ENCODE measurements at places on chromosomes 6 and 20. TPM values are rescaled to one million over a fixed set of nuclear protein-coding genes. Genes with fewer than 3 reads are reported as not detected.

DNA sequence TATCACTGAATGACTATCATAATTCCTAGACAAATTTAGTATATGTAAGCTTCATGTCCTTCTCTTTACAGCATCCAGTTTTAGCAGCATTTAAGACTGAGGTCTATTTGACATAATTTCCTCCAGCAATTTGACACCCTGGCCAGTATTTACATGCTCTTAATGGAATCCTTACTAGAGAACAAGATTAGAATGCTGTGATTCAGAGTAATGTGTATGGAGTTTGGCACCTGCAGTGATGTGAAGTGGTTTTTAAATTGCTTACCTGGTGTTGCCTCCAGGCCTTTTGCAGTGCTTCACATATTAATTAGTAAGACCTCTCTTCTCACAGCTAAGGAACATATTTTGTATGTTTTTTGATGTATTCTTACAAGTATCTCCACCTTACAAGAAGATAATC lies 9.8 kb downstream of the NKX2-4 start:
- no peak overlapping the region for H3K27ac ChIP-seq
- peaks cover 9% of the 10 kb centered on the region for H3K4me1 ChIP-seq
- peaks cover 17% of the 10 kb centered on the region for H3K27me3 ChIP-seq
- no peak overlapping the region for H3K4me3 ChIP-seq
- no peak for DNase-seq
- peaks cover 2% of the 10 kb centered on the region for H3K36me3 ChIP-seq

DNA sequence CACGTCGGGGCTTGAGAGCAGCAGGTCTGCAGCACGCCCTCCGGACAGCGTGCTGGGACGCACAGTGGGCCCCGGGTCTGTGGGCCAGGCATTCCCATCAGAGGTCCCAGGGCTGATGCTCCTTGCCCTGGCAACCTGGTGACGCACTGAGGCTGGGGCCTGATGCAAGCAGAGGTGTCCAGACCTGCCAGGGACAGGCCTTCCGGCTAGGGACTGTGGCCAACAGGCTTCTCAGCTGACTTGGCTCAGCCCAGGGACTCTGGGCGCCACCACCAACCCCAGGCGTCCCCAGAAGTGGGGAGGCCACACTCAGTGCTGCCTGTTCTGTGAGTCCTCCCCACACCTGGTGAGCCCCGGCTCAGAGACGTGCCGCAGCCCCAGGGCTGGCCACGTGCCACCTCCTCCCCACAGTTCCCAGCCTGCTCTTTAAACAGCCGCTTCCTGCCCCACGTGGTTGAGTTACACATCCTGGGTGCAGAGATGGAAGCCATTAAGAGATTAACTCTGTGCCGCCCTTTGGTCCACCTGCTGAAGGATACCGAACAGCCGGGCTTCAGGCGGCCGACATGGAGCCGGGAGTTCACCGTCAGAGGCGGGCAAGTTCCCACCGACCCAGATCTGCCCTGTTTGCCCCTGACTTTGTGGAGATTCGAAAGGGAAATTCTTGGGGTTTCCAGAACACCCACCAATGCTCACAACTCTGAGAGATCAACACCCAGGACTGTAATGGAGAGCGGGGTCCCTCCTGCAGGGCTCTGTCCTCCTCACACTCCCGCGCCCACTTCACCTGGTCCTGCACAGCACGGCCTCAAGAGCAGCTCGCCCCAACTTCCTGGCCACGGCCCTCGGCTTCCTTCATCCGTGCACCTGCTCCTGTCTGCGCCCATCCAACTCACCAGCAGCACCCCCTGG lies 37.6 kb upstream of the ZBP1 start:
- no peaks in the 10 kb centered on the region for H3K27me3 ChIP-seq
- peak overlapping the region; percentile 22 for H3K27ac ChIP-seq
- H3K4me3 ChIP-seq, result no peak overlapping the region
- DNase-seq, result peak; percentile 36

The ACOT8 gene
- total RNA-seq, result 34.3 TPM

- peak; percentile 70 for DNase-seq
- peak overlapping the region; percentile 100 for H3K27ac ChIP-seq
- H3K4me1 ChIP-seq, result peaks cover 87% of the 10 kb centered on the region
- peak overlapping the region; percentile 92 for H3K4me3 ChIP-seq
- no peaks in the 10 kb centered on the region for H3K27me3 ChIP-seq
Observed at GRCh38 chr6:107822176-107823046, 1.7 kb downstream of the SCML4 start.

DNA sequence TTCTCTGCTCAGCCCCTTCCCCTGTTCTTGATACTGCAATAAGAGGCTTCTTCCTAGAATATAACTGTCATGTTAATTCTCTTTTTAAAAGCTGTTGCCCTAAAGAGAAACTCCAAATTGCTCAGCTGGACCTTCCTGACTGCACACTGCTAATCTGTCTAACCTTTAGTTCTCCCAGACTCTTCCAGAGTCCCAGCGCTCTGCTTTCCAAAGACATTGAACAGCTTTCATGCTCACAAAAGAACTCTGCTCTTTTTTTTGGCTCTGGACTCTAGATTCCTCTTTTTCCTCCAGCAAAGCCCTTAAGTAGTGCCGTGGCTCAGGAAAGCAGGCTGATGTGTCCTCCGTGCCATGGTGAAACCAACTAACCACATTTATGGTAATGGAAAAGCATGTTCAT lies 356.6 kb upstream of the RSPO3 start:
- no peak overlapping the region for H3K27ac ChIP-seq
- H3K36me3 ChIP-seq, result no peaks in the 10 kb centered on the region
- no peak overlapping the region for H3K4me3 ChIP-seq
- H3K27me3 ChIP-seq, result no peaks in the 10 kb centered on the region

DNA sequence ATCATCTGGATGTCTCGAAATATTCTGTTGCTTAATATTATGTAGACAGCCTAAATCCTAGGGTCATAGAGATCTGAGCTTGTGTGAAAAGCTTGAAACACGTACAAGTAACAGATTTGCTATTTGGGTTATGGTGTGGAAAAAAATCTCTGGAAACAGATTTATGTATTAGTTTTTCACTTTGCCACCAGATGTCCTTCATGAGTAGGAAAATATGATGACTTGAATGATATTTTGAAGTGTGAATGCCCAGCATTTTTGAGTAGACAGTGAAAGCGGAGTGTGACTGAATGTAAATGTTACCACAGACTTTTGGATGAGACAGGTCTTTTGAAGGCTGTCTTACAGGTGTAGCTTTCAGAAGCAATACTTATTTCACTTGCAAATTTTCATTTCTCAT lies 4.2 kb upstream of the BMP6 start:
- H3K4me3 ChIP-seq, result no peak overlapping the region
- peaks cover 12% of the 10 kb centered on the region for H3K4me1 ChIP-seq
- H3K36me3 ChIP-seq, result no peaks in the 10 kb centered on the region
- no peak overlapping the region for H3K27ac ChIP-seq

DNA sequence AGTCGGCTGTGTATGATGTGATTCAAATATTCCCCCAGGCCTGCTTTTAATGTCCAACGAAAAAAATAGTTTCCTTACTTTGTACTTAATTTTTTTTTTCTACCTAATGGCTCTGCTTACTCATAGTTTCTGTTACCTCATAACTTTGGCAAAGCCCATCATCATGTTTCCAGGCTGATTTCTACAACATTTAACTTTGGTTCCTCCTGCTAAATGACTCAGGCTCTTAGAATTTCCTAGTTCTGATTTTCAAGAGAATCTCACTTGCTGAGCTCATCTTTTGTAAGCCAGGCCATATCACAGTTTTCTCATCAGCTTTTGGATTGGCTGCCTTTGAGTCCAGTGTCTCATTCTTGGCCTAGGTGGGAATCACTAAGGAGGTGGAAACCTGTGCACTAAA lies 323.1 kb downstream of the HDGFL1 start:
- H3K36me3 ChIP-seq, result no peaks in the 10 kb centered on the region
- no peak overlapping the region for H3K4me3 ChIP-seq
- H3K27me3 ChIP-seq, result no peaks in the 10 kb centered on the region
- no peaks in the 10 kb centered on the region for H3K4me1 ChIP-seq
- H3K27ac ChIP-seq, result no peak overlapping the region

DNA sequence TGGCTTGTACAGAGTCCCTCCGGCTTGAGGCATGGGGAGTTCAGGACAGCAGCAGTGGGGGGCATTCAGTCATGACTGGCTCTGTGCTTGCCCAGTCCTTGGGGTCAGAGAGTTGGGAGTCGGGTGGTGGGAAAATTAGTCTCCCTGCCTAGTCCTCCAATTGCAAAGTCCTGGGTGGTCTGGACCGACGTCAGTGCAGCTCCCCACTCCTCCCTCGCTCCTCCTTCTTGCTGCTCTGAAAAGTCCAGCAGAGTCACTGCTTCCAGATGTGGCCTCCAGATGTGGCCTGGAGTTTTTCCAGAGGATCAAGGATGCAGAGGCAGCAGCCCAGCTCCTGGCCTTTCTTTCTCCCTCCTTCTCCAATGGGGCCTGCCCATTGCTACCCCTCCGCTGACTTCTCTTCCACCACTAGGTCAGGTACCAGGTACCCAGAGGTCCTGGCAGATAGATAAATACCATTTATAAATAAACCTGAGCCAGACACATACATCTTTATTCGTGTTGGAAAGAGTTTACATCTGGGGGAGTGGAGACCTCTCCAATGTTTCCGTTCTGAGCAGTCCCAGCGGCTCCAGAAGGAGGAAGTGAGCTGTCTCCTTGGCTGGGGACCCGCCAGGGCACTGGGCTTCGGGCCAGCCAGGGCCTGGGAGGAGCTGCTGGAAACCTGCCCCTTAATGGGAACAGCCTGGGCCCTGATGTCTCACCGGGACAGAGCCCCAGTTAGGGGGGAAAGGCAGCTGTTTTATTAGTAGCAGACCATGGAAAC lies 49.0 kb upstream of the RNF24 start:
- H3K36me3 ChIP-seq, result no peaks in the 10 kb centered on the region
- no peaks in the 10 kb centered on the region for H3K27me3 ChIP-seq
- H3K4me3 ChIP-seq, result no peak overlapping the region
- H3K4me1 ChIP-seq, result peaks cover 30% of the 10 kb centered on the region

DNA sequence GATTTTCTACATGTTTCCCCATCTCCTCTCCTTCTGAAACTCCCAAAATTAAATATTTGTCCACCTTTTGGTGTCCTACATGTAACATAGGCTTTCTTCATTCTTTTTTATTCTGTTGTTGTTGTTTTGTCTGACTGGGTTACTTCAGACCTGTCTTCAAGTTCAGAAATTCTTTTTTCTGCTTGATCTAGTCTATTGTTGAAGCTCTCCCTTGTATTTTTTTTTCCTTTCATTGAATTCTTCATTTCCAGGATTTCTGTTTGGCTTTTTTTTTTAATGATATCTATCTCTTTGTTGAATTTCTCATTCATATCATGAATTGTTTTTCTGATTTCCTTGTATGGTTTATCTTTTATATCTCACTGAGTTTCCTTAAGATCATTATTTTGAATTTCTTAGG lies 20.6 kb upstream of the LGSN start:
- H3K27me3 ChIP-seq, result no peaks in the 10 kb centered on the region
- DNase-seq, result no peak
- H3K4me3 ChIP-seq, result no peak overlapping the region
- H3K36me3 ChIP-seq, result no peaks in the 10 kb centered on the region
- H3K4me1 ChIP-seq, result no peaks in the 10 kb centered on the region

- H3K4me1 ChIP-seq, result peaks cover 6% of the 10 kb centered on the region
- H3K27me3 ChIP-seq, result peaks cover 19% of the 10 kb centered on the region
- H3K4me3 ChIP-seq, result no peak overlapping the region
Observed at GRCh38 chr20:19812056-19812455, 54.0 kb downstream of the RIN2 start.

DNA sequence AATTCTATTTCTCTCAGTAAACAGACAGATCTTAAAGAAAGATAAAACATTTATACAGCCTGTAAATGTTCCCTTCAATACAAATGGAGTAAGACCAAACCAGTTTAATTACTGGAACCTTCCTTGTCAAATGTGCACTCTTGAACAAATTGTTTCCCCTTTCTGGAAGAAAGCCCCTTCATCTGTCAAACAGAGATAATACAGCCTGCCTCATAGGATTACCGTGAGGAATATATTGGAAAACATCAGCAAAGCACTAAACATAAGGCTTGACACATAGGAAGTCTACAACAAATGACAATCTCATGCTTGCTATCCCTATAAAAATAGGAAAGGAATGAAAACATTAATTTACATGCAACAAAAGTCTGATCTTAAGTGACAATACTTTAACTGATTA lies 173.8 kb downstream of the PTPRK start:
- H3K27ac ChIP-seq, result no peak overlapping the region
- H3K36me3 ChIP-seq, result no peaks in the 10 kb centered on the region
- H3K27me3 ChIP-seq, result no peaks in the 10 kb centered on the region
- H3K4me1 ChIP-seq, result no peaks in the 10 kb centered on the region

The COL21A1 gene
- not detected for total RNA-seq

All from activated T-cell treated with anti-CD3 and anti-CD28 coated beads, Interleukin-2, amount 50 U/mL, for 72 hours (primary cell).